ENCODE measurements at places on chromosomes 3 and 15.

DNA sequence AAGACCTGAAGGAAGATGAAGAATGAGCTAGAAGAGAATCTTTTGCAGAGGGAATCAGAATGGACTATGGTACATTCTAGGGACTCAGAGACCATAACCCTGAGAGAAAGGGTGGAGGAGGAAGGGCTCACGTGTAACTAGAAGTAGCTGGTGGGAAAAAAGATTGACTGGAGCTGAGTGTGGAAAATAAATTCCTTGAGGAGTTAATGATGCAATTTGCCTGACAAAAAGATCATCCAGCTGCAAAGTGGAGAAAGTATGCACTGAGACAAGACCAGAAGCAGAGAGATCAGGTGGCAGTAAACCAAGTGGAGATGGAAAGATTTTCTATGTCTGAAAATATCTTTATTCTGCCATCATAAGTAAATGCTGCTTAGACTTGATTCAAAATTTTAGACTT is 52.9 kb upstream of the TBL1XR1 start:
- no peak for DNase-seq

DNA sequence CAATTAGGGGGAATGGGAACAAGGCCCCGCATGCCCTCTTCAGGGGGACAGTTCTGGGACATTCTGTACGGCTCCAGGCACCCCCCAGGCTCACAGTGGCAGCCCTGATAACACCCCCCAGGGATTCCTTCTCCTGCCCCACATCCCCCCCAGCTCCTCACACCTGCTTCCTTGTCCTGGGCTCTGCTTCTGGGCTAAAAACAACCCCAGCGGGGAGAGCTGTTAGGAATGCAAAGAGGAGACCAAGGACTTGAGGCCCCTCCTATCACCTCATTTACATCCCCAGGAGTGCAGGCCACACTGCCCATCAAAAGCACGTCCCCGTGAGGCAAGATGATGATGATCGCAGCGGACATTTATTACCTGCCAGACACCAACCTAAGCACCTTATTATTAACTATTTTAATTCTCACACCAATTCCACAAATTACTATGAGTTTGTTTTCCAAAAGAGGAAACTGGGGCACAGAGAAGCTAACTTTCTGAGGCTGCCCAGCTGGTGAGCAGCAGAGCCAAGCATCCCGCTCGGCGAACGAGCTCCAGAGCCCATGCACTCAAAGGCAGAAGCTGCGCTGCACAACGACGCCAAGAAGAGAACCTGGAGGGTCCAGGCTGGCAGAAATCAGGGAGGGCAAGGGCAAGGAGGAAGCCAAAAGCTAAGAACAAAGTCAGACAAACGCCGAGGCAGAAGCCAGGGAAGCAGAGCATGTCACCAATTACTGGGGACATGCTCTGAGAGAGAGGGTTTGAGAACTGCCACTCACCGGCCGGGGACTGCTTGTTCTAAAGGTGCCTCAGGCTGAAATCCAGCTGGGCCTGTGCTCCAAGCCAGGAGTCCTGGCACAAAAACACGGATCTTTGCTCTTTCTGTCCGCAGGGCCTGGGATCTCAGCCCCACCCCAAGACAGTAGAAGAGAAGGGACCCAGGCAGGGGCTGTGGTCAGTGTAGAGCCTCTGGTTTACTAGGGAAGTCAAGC is 76.2 kb upstream of the NSMCE3 start:
- no peak for DNase-seq

DNA sequence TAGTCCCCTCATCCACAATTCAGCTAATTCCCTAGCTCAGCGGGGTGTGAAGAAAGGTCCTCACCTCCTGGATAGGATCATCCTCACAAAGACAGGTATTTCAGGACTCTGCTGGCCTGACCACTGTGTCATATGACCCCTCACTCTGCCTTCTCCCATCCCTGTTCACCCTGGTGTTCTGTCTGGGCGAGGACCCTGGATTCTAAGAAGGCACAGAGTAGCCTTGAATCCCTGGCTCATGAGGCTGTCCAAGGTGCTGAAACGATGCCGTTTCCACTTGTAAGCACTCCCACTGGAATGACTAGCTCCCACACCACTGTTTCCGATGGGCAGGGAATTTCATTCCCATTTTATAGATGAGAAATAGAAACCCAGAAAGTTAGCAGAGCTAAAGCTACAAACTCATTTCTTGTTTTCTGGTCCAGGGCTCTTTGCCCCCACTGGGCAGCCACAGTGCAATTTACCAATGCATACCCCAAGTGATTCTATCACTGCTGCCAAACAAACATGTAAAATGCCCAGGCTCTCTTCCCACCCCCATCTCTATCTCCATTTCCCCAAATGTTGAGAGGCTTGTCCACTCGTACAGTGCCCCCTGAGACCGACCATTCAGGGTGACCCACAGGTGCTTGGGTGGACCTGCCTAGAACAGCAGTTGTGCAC is 83.2 kb downstream of the RAB11A start:
- peak; percentile 59 for DNase-seq

DNA sequence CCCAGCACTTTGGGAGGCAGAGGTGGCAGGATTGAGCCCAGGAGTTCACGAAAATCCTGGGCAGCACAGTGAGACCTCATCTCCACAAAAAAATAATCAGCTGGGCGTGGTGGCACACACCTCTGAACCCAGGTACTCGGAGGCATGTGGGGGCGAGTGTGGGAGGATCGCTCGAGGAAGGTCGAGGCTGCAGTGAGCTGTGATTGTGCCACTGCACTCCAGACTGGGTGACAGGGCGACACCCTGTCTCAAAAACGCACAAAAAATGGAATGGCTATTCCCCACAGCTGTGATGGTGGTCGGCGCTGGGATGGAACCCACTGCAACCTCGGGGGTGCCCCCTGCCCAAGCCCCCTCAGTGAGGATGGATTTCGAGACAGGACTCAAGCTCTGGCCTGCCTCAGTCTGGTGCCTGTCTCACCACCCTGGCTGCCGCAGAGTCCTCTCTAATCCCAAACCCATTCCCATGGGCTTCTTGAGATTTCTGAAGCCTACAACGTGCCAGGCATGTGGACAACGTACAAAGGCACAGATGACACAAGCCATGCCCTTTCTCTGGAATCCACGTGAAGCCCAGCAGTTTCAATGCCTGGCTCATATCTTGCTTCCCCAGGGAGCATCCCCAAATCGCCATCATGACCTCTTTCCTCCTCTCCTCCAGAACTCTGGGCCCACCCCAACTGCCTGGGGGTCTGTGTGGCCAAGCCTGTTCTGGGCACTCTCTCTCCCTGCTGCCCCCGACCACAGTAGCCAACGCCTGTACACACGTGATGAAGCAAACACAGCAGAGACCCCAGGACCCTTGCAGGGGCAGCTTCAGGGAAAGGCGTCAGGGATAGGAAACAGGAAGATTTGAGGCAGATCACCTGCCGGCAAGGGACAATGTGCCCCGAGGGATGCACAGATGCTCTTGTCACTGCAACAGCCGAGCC is 32.4 kb downstream of the ADAMTS17 start:
- no peak for DNase-seq

DNA sequence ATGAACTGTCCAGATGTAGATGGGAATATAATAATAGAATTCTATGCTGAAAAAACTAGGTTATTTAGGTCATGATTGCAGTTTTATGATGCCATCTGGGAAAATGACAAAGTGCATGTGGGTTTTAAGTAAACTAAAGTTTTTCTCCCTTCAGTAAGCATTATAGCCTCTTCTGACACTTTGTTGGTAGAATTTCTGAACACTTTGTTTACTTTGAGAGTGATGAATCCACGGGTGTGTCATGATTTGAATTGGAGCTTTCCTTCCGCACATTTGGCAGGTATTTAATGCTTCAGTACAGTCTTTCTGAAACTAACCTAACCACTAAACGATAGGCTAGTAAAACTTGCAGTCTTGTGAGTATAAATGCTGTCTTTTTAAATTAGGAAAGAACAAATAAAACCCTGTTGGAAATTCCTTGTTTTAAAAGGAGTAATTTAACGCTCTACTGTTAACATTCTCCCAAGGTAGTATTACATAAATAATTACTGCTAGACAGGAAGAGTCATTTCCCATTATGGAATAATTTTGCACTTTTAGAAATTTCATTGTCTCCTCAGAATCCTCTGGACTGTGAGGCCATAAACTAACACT is 7.0 kb downstream of the FILIP1L start:
- no peak for DNase-seq

DNA sequence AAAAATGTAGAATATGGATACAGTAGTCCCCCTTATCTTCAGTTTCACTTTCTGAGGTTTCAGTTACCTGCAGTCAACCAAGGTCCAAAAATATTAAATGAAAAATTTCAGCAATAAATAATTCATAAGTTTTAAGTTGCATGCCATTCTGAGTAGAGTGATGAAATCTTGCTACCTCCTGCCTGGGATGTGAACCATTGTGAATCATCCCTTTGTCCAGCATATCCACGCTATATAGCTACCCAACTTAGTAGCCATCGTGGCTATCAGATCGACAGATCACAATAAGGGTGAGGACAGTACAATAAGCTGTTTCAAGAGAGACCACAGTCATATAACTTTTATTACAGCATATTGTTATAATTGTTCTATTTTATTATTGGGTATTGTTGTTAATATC is 1.2 kb upstream of the LARS2 start:
- DNase-seq = no peak

DNA sequence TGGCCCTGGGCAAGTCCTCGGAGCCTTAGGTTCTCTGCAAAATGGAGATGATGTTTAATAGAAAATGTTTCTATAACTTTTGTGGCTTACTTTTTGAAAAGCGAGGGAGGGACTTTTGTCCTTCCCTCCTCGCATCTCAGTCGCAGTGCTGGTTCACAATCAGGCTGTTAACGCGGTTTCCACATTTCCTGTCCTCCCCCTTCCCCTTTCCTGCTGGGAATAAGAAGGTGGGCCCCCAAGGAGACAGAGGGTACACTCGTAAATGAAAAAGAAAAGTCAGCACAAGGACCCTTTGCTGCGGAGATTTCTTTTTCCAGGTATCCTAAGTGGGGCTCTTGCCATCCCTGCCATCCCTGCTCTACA is 29.5 kb downstream of the ARHGAP31 start:
- no peak for DNase-seq

GRCh38 chr3:56976651-56977560 is 83.6 kb upstream of the SPATA12 start:
- DNase-seq = peak; percentile 18

DNA sequence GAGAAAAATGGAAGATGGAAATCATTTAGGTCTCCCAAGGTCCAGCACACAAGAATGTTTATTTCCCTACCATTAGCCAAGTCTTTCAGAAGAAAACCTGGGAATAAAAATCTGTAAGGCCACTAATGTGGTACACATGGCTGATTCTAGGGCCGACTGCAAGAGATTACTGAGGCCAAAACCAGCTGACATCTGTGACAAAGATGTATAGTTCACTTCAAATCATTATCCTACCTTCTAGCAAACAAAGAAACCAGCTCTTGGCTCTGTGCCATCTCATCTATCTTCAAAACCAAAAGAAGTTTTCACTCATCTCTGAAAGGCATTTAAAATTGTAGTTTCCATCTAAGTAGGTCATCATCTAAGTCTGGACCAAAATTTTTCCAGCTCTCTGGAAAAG is 43.9 kb downstream of the ERC2 start:
- DNase-seq = no peak

DNA sequence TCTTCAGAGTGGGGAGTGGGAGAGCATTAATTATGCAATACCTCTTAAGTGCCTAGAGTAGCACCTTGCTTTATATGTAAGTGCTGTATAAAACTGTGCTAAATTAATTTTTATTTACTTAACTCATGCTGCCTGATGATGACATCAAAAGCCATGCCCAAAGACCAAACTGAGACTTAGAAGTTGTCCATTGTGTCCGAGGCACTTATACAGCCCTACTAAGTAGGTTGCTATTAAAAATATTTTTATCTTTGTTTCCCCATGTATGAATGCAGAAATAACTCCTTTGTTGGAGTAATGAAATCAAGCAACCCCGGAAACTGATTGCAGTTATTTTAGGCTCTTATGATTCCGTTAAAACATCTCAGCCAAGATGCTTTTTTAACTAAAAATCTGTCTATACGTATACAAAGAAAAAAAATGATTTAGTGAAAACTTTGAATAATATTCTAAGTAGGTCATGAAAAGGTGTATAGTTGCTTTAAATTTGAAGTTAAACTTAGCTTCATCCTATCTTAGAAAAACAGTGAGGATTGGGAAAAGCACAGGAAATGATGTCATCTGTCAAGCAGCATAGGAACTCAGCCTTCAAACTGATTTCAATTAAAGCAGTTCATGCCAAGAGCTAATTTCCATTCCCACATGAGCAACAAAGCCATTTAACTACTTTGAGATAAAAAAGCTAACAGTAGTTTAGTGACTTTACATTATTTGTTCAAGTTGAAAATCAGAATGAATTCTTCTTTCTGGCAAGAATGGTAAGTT is 43.0 kb downstream of the FBN1 start:
- DNase-seq = peak; percentile 48

DNA sequence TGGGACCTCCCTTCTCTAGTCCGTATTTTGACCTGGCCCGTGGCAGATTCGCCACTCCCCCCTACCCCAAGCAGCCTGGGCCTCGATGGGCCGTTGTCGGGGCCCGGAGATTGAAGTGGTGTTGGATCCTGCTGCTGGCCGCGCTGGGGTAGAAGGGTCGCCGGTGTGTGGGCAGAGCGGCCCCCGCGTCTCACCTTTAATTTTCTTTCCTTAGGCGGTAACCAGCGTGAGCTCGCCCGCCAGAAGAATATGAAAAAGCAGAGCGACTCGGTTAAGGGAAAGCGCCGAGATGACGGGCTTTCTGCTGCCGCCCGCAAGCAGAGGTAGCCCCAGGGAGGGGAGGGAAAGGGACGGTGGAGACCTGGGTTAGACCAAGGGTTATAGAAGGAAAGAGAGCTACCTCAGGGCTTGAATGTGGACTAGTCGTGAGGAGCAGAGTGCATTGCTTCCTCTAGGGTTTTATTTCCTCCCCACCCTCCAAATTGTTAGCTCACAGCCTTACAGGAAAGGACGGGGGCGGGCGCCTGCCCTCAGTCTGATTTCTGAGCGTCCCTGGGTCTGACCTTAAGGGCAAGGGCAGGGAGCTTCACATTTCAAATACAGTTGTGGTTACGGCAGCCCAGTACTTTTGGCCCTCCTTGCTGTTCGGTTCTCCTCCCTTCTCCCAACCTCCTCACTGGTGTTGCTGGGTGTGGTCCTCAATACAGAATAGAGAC is 799 bp downstream of the SERF2 start:
- no peak for DNase-seq

GRCh38 chr3:39385456-39386090 is 2.4 kb downstream of the SLC25A38 start:
- DNase-seq = no peak

DNA sequence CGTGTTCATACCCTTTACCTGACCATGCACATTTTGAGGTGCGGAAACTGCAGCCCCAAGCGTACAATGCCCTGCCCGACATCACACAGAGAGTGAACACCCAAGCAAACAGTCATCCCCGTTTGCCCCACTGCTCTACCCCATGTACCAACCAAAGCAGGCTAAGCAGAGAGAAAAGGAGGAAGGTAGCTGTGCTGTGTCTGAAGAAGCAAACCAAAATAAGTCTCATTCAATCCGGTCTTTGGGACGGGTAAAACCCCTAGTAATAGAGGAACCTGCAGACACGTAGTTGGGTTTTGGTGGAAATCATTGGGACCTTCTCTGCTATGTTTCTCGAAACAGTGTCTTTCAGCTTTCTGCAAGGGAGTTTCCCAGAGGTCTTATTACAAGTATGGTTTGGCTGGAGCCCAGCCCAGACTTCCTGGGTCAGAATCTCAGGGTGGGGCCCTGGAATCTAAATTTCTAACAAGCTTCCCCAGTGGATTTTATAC is 164.6 kb upstream of the HES1 start:
- DNase-seq = peak; percentile 34

GRCh38 chr3:65672871-65673815 is 365.6 kb downstream of the MAGI1 start:
- peak; percentile 48 for DNase-seq

- DNase-seq = no peak
Observed at GRCh38 chr15:71410347-71410746, 295.1 kb downstream of the THSD4 start.

- no peak for DNase-seq
Observed at GRCh38 chr3:126718561-126719445, 14.8 kb downstream of the CHCHD6 start.
